Kidney tubule cell (primary cell): ENCODE measurements at places on chromosomes 2 and 18.

- no peak for DNase-seq
Measured at GRCh38 chr2:223548194-223548593, 54.0 kb downstream of the SCG2 start.

- DNase-seq = no peak
Measured at GRCh38 chr2:226839951-226840350, 4.1 kb downstream of the RHBDD1 start.

DNA sequence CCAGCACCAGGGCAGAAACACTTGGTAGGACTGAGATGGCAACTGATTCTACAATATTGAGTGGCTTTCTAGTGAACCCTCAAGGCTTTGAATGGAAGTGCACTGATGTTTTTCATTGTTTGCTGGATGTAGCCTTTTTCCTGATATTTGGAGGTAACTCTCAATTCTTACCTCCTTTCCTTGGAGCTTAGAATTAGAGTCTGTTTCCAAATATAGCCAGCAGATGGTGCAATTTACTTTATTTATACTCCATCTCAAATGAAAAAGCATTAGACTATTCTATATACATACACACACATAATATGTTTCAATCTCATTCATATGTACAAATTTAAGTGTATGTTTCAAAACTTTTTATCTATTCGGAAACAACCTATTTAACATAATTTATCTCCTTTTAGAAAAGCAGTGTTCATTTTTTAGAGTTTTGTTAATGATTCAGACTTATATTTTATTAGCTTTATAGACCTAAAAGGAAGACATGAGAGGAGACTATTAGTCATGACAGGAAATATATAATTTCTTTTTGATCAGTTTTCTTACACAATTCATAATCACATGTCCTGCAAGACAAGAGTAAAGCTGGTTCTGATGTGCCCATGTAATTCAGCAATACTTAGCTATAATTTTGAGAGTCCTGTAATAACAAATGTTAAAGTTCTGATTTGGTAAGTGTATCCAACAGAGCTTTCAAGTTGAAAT is 124.8 kb downstream of the NUP35 start:
- peak; percentile 51 for DNase-seq

DNA sequence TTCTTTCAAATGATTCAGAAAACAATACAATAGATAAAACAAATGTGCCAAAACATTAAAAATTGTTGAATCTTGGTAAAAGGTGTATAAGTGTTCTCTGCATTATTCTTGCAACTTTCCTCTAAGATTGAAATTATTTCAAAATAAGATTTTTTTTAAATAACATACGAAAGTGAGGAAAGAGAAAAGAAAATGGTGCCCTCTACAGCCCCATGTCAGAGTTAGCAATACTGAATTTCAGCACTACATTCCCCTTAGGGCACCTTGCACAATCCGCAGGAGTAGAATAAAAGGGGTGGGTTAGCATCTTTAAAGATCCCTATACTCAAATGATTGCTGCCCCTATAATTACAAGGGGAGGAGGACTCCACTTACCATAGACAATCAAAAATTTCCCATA is 433.7 kb downstream of the BCL11A start:
- no peak for DNase-seq

- peak; percentile 31 for DNase-seq
Measured at GRCh38 chr2:235377176-235377575, 116.7 kb upstream of the AGAP1 start.

- no peak for DNase-seq
Measured at GRCh38 chr2:137771064-137771463, 193.2 kb upstream of the HNMT start.

DNA sequence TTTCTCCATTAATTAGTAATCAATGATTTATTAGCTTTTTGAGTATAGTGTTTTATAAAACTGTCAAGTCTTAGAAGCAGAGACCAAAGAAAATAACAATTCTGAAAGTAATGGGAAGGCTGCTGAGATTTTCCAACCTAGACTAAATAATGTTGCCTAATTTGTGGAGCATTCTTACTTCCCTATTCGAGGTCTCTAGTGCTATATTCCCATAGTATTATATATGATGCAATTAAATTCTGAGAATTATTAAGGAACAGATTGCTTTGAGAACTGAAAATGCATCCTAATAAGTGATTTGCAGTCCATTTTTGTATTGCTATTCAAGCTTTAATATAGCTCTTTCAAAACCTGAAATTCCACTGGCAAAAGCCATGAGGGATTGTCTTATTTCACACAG is 27.7 kb upstream of the DOCK10 start:
- no peak for DNase-seq

DNA sequence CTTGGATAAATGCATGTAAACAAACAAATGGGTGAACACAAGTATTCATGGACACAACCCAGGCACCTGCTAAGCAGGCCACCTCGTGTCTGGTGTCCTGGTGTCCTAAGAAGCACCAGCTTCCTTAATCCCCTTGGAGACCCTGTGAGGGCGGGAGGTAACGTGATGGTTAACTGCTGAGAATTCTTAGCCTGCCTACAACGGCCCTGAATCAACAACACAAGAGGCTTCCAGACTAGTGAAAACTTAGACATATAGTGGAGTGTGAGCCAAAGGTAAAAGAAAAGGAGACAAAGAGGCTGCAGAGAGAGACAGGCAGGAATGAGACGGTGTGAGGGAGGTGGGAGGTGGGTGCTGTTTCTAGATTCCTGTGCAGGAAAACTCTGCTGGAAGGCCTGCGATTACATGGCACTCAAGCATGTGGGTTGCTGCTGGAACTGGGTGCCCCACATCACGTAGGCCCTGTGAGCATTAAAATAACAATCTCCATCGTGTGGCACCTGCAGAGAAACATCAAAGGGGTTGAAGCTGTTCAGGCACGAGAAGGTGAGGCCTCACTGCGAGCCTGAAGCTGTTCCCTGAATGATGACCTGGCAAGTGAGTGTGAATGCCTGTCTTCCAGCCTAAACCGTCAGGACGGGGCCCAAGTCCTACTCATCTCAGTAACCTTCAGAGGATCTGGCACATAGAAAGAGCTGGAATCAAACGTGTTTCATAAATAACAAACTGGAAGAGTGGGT is 64.2 kb downstream of the RPL37A start:
- no peak for DNase-seq

DNA sequence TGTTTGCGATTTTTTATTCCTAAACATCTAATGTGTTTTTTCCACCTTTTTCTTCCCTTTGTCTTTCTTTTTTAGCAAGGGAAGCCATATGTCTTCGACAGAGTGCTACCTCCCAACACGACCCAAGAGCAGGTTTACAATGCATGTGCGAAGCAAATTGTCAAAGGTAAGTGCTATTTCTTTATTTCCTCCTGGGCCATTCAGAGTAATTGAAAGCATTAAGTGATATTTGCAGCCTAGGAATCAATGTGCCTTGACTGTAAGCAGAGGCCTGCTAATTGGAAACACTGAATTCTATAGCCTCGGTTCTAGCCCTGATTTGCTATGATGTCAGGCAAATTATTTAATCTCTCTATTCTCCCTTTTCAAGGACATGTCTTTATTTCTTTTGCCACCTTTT is 47.0 kb downstream of the KIF5C start:
- DNase-seq = no peak
